ENCODE measurements at places on chromosomes 2 and 18.

DNA sequence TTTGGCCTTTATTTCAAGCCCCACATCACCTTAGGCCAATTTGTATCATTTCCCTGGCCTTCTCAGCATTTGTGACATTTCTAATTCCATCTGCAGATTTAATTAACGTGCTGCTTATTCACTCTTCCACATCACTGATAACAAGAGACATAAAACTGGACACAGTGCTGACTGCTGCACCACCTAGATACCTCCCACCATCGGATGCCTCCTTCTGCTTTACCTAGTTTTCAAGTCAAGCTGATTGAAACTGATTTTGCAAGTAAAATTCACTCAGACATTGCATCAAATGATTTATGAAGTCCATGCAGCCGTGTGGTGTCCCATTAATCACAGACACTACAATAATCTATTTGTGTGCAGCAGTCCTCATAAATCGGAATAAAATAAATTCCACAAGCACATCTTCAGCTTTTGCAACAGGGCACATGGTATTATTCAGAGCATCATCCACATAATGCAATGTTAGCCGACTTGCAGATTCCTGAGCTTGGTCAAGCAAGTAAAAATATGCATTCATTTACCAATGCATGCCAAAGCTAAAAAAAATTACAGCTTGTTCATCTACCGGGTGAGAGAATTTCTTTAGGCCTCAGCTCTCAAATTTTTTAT lies 15.9 kb upstream of the CRIM1 start:
- no peak for DNase-seq

- DNase-seq = peak; percentile 37
Observed at GRCh38 chr2:74690571-74690970, 36.5 kb downstream of the SEMA4F start.

DNA sequence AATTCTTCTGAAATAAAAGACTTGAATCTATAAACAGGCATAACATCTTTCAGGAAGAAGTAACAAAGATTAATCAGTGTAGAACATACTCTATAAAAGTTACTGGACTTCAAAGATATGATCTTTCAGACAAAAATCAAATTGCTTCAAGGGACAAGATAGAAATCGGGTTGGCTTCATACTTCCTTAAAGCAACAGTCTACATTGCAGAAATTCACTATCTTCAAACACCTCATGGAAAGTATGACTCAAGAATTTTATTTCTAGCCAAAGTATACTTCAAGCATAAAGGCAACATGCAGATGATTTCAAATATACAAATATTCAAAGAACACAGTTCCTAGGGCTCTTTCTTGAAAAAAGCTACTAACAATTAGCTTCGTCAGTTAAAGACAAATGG lies 240.7 kb downstream of the SRBD1 start:
- no peak for DNase-seq

GRCh38 chr2:47008381-47009252 lies 93.0 kb upstream of the MCFD2 start:
- DNase-seq = peak; percentile 66

GRCh38 chr2:36376992-36377738 lies 21.6 kb downstream of the CRIM1 start:
- DNase-seq = no peak

GRCh38 chr2:85892216-85892944 lies 3.6 kb upstream of the ST3GAL5 start:
- DNase-seq = no peak

- DNase-seq = no peak
Observed at GRCh38 chr18:58584200-58585127, 44.4 kb downstream of the ALPK2 start.

DNA sequence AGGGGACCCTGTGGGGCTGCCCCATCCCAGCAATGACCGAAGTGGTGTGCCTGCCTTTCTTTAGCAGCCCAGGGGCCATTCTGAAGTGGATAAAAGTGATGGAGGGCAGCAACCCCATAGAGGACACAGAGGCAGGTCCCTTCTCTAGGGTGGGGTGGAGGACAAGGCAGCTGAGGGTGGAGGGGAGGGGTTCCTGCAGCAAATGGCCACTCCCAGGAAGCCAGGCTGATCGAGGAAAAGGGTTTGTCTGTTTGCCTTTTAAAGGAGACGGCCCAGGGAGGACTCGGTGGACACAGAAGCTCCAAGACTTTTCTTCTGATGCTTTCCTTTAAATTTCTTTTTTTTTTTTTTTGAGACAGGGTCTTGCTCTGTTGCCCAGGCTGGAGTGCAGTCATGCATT lies 272.8 kb downstream of the TWIST2 start:
- DNase-seq = no peak

- DNase-seq = no peak
Observed at GRCh38 chr2:27581417-27582128, 1.3 kb upstream of the ZNF512 start.

DNA sequence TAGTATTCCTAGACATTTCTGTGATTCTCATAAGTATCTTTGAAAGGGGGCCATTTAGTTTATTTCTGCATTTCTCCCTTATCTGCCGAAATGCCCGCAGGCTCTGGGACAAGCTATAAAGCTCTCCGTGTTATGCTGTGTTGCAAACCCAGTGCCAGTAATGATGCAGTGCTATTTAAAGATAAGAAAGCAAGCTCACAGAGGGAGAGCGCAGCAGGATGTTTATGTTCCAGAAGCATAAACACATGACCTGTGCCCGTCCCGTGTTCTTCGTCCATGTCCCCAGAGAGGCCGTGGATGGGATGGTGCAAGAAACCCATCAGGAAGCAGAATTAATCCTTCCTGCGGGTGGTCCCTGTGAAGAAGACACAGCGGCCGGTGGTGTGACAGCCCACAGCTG lies 99.4 kb downstream of the NEDD4L start:
- DNase-seq = no peak

GRCh38 chr18:7272311-7273049 lies 41.6 kb downstream of the LRRC30 start:
- no peak for DNase-seq

DNA sequence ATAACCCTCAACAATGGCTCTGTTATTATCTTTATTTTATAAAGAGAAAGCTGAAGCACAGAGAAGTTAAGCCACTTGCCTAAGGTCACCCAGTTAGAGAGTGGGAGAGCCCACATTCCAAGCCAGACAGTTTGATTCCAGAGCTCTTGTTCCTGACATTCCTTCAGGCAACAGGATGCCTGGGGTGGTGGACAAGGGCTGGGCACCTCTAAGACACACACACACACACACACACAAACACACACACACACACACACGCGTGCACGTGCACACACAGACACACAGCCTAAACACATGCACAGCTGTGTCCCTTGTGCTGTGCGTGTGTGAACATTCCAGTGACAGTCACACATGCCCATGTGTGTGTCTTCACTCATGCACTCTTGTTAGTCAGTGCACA lies 26.4 kb downstream of the CELF4 start:
- DNase-seq = no peak
